Fibroblast of lung (primary cell): ENCODE measurements at places on chromosomes 4 and X. TPM values are rescaled to one million over a fixed set of nuclear protein-coding genes. Genes with fewer than 3 reads are reported as not detected.

Gene EGF
- 0.26 and 0.83 TPM in 2 replicates for total RNA-seq

Gene MAGEA3
- not detected in 2 replicates for total RNA-seq

Gene AKAP14
- not detected in 2 replicates for total RNA-seq

Gene TLR3
- total RNA-seq, result 4.6 and 8.1 TPM in 2 replicates

Gene PPARGC1A
- 4.4 and 6.9 TPM in 2 replicates for total RNA-seq

DNA sequence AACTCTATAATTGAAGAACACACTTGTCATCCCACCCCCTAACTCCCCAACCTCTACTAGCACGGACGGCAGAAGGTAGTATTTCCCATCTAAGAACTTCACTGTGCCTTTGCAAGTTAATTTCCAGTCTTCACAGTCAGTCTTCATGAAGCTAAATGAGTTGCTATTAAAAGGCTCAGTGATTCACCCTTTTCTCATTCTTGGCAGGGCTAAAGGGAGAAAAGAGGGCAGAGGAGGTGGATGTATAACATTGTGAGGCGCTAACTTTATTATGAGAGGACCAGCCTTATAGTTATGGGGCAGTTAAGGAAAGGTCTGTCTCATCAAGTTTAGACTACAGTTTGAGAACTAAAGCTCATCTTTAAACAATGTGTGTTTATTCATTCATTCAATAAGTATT, 161.0 kb upstream of the S100G start:
- no peak overlapping the region for H3K4me3 ChIP-seq
- peak; percentile 45 for DNase-seq
- H3K4me1 ChIP-seq, result peaks cover 2% of the 10 kb centered on the region
- H3K36me3 ChIP-seq, result no peaks in the 10 kb centered on the region
- no peaks in the 10 kb centered on the region for H3K27me3 ChIP-seq

DNA sequence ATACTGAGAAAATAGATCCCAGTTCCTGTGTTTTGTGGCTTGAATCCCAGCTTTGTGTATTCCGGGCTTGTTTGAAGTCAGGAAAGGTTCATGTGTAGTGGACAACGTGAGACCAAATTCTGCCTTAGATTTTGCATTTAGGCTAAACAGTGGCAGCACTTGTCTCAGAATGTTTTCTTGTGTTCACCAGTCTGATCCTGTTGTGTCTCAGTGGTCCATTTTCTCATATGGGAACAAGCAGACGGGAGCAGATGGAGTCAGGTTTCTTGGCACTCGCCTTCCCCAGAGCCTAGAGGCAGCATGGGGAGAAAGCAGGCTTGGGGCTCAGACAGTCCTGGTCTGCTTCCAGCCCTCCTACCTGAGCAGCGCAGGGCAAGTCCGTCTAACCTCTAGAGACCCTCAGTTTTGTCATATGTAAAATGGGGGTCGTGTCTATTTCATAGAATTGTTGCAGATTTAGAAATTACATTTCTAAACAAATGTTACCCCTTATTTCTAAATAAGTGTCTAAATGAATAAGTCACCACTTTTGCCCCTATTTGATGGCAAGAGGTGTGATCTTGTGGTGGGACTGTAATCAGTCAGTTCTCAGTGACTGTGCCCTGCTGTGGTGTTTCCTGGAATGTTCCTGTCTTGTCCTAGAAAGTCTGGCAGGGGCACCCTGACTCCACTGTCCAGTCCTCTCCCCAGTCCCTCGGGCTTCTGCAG, 28.3 kb upstream of the MSANTD1 start:
- peaks cover 17% of the 10 kb centered on the region for H3K36me3 ChIP-seq
- H3K27me3 ChIP-seq, result no peaks in the 10 kb centered on the region
- H3K4me1 ChIP-seq, result no peaks in the 10 kb centered on the region
- no peak for DNase-seq
- no peak overlapping the region for H3K4me3 ChIP-seq
- H3K27ac ChIP-seq, result no peak overlapping the region

GRCh38 chrX:13128104-13128503, 83.7 kb upstream of the FAM9C start:
- no peaks in the 10 kb centered on the region for H3K36me3 ChIP-seq
- no peak overlapping the region for H3K4me3 ChIP-seq
- peak; percentile 60 for DNase-seq
- H3K27ac ChIP-seq, result no peak overlapping the region

DNA sequence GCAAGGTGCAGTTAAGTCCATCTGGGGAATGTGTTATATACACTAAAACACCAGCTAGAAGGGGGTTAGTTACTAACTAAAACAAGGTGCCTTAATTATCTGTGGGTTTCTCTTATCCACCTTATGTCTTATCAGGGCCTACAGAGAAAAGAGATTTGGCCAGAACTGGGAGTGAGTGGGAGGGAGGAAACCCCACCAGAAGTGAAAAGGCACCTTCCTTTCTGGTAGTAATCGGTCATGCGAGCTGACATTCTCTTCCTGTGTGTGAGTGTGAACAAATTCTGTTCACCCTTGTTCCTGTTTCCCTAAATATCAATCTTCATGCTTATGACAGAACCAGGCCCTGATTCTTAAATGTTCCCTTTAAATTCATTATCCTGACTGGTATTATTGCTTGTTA, 43.5 kb downstream of the SRPX2 start:
- no peak for DNase-seq
- no peaks in the 10 kb centered on the region for H3K36me3 ChIP-seq

DNA sequence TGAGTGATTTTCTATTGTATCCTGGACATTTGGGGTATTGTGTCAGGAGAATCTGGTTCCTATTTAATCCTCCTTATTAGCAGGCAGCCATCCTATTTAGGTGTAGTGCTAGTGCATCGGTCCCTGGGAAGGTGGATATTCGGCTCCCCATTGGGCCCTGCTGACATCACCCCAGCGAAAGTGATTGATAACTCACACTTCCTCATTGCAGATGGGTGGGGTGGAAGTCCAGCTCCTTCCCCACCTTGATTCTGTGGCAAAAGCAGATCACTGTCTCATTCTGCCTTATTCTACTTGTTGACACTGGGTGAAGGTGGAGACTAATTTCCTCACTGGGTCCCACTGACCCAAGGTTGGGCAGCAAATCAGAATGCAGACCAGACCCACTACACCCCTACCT, 23.2 kb upstream of the BRS3 start:
- no peaks in the 10 kb centered on the region for H3K36me3 ChIP-seq
- no peaks in the 10 kb centered on the region for H3K4me1 ChIP-seq
- no peak for DNase-seq

DNA sequence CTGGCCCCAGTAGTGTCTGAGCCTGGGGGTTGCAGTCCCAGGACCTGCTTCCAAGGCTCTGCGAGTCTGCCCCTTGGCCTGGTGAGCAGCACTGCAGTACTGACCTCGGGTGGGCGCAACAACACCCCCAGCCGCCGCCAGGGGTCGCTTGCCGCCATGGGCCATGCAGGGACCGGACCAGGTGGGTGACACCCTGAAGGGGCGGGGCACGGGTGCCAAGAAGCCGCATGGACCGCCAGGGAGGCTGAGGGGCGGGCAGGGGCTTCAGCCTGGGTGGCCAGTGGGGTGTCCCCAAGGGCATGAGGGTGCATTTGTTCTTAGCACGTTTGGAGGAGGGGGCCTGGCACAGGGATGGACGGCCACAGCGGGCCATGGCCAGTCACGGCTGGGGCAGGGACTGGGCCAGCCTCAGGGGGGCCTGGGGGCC, 25.0 kb downstream of the TACC3 start:
- no peaks in the 10 kb centered on the region for H3K27me3 ChIP-seq
- DNase-seq, result peak; percentile 57
- no peak overlapping the region for H3K27ac ChIP-seq
- H3K4me1 ChIP-seq, result no peaks in the 10 kb centered on the region
- H3K4me3 ChIP-seq, result no peak overlapping the region

GRCh38 chrX:17028356-17028755, 81.9 kb downstream of the REPS2 start:
- H3K36me3 ChIP-seq, result no peaks in the 10 kb centered on the region
- H3K4me3 ChIP-seq, result no peak overlapping the region
- no peaks in the 10 kb centered on the region for H3K4me1 ChIP-seq

DNA sequence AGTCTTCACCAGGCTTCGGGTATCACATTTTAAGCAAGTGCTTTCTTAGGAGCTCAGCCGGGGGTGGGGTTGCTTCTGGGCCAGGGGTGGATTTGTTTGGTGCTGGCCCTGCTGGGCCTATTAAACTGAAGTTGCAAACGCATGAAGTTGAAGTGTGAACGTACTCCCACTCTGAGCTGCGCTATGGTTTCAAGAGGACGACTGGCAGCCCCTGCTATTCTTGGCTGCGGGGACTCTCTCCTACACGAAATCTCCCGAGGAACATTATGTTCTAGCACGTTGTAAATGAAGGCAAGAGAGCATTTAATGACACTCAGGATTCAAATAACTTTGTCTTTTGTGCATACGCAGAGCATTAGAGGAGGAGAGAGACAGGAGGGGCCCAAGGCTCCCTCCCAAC, 401.3 kb upstream of the BOD1L1 start:
- H3K4me1 ChIP-seq, result no peaks in the 10 kb centered on the region
- DNase-seq, result no peak
- H3K4me3 ChIP-seq, result no peak overlapping the region
- no peaks in the 10 kb centered on the region for H3K36me3 ChIP-seq
- no peaks in the 10 kb centered on the region for H3K27me3 ChIP-seq

GRCh38 chr4:79241846-79242245, 84.0 kb downstream of the NAA11 start:
- H3K36me3 ChIP-seq, result no peaks in the 10 kb centered on the region
- no peak overlapping the region for H3K4me3 ChIP-seq
- H3K4me1 ChIP-seq, result no peaks in the 10 kb centered on the region
- no peaks in the 10 kb centered on the region for H3K27me3 ChIP-seq
- H3K27ac ChIP-seq, result no peak overlapping the region
- peak; percentile 39 for DNase-seq

- no peak overlapping the region for H3K4me3 ChIP-seq
- H3K4me1 ChIP-seq, result no peaks in the 10 kb centered on the region
- DNase-seq, result peak; percentile 63
- H3K27ac ChIP-seq, result no peak overlapping the region
- no peaks in the 10 kb centered on the region for H3K27me3 ChIP-seq
- H3K36me3 ChIP-seq, result no peaks in the 10 kb centered on the region
Observed at GRCh38 chrX:138765051-138765450, 53.5 kb upstream of the FGF13 start.

DNA sequence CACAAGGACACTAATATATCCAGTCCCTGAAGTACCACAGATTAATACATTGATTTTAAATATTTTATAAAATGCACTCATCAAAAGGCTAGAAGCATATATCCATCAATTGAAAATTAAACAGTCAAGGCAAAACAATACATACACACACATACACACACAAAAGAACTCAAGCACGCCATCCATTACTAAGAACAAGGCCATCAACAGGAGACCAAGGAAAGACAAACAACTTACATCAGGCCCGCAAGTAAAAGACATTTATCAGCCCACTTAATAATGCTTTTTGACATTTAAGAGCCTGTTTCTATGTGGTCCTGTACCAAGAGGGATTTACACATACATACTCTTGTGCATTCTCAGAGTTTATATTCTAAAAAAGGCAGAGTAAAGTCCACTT, 50.0 kb upstream of the ZNF827 start:
- no peak overlapping the region for H3K27ac ChIP-seq
- H3K36me3 ChIP-seq, result no peaks in the 10 kb centered on the region
- H3K4me3 ChIP-seq, result no peak overlapping the region
- no peaks in the 10 kb centered on the region for H3K4me1 ChIP-seq
- no peak for DNase-seq

GRCh38 chrX:17584248-17584681, 153.0 kb upstream of the SCML1 start:
- no peak overlapping the region for H3K4me3 ChIP-seq
- DNase-seq, result peak; percentile 83
- H3K4me1 ChIP-seq, result peaks cover 6% of the 10 kb centered on the region
- no peaks in the 10 kb centered on the region for H3K36me3 ChIP-seq
- H3K27me3 ChIP-seq, result no peaks in the 10 kb centered on the region

DNA sequence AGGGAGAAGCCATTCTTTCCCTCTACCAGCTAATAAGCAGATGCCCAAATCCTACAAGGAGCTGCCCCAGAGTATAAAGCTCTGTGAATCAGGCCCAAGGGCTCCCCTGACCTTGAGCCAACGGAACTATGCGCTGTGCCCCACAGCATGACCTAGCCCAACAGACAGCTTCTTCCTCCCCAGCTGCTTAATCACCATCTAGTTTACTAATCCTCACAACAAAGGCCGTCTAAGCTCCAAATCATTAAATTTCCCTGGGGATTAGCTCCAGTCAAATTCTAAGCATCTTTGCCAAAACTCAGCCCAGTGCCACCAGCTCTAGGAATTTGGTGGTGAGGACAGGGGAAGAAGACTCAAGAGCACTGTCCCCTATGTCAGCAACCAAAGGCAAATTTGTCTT, 113.1 kb downstream of the SHROOM4 start:
- H3K4me1 ChIP-seq, result peaks cover 5% of the 10 kb centered on the region
- H3K36me3 ChIP-seq, result no peaks in the 10 kb centered on the region
- H3K4me3 ChIP-seq, result no peak overlapping the region
- H3K27me3 ChIP-seq, result no peaks in the 10 kb centered on the region

GRCh38 chr4:75909405-75909804, 7.2 kb upstream of the PPEF2 start:
- H3K27ac ChIP-seq, result no peak overlapping the region
- H3K36me3 ChIP-seq, result no peaks in the 10 kb centered on the region
- H3K27me3 ChIP-seq, result no peaks in the 10 kb centered on the region

GRCh38 chrX:24298191-24298590, 15.7 kb downstream of the SUPT20HL2 start:
- H3K27me3 ChIP-seq, result no peaks in the 10 kb centered on the region
- no peaks in the 10 kb centered on the region for H3K4me1 ChIP-seq
- H3K4me3 ChIP-seq, result no peak overlapping the region
- H3K27ac ChIP-seq, result no peak overlapping the region
- DNase-seq, result peak; percentile 19

DNA sequence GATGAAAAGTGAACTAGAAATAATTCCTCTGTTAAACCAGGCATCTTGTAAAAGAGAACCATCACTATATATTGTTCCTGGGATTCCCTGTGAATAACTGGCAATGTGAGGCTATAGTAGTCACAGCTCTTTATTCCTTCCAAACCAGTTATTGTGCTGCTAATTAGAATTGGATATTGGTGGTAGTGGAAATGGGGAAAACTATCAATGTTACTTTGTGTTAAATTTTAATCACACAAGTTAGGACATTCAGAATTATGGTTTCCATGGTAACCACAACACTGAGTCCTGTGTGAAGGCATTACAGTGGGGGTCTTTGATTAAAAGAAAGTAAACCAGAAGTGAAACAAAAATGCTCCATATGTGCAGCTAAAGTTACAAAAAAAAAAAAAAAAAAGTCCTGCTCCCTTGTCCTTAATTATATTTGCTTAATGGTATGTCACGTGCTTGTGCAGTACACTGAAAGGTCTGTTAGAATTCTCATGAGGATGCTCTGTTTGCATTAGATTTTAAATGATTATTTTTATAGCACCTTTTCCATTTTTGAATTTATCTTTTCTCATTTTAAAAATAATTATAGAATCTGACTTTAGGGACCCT, 200.4 kb downstream of the ADGRL3 start:
- DNase-seq, result no peak
- no peaks in the 10 kb centered on the region for H3K36me3 ChIP-seq
- H3K4me1 ChIP-seq, result no peaks in the 10 kb centered on the region
- no peaks in the 10 kb centered on the region for H3K27me3 ChIP-seq
- no peak overlapping the region for H3K27ac ChIP-seq
